ENCODE measurements at places on chromosomes 2 and 18.

- no peak for DNase-seq
These were observed 76.2 kb downstream of the WDR7 start for GRCh38 chr18:56727399-56727798.

DNA sequence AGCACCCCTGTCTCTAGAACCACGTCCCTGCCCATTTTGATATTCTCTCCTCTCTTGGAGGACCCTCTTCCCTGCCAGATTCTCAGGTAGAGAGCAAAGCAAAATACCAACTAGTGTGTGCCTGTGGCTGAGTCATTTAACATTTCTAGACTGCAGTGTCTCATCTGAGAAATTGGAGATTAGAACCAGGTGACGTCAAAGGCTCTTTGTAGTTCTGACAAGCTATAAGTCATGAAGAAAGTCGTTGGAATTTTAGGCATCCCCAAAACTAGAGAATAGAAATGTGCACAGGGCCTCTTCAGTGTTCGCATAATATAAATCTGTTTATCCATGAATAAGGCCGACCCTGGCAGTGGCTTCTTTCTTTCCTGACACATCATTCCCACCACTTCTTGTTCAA, 74.4 kb upstream of the TANC1 start:
- no peak for DNase-seq

DNA sequence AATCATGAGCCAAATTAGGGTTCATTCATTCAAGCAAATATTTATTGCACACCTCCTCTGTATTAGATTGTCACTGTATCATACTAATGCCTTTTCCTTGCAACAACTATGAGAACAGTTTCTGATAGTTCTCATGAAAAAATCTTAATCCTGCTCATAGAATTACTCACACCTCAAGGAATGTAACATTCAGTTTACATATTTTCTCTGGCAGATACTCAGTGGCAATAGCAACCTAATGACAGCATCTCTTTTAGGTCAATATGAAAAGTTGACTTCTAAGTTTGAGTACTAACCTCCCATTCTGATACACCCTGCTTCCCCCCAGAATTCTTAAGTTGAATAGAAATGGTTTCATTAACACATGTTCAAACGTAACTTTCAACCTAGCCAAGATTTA, 132.0 kb downstream of the VWC2L start:
- DNase-seq = no peak

DNA sequence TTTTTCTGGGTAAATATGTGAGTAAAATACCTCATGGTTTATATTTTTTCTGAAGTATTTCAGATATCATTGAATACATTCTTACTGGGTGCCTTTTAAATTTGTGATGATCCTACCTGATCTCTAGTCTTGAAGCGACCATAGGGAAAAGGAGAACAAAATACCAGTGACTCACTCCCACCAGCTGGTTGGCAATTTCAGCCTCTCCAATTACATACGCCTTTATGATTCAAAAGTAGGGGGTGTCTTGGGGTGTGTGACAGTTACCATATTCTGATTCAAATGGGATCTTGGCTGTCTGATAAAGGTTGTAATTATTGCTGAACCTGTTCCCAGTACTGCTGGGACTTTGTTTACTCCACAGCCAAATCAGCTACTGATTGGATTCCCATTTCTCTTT, 175.9 kb upstream of the NXPH2 start:
- no peak for DNase-seq

DNA sequence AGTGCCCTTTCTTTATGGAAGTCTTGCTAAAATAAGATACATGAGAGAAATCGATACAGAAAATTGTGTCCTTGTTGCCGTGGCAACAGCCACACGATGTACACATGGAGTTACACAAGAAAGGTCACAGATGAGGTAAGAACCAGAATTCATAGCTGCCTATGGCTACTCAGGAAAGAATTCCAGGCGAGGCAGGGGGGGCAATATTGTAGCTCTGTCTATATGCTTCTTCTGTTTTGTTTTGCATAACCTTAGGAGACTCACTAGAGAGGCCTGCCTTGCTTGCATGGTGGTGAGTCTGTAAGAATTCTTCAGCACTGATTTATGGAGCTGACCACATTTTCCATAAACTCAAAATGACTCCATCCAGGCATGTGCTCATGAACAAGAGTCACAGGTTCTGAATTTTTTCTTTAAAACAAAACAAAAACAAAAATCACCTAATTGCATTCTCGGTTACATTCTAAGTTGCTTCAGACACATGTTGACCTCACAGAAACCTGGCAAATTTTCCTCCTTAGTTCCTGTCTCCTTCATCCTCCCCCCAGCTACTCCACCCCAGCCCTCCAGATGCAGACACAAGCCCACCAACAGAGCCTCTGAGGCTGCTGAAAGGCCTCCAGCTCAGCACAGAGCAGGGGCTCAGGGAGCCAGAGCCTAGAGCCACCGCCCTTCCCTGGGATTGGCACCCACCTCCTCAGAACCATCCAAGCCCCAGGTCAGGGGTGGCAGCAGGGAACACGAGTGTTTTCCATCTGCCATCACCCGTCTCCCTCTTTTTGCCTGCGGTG, 183.5 kb downstream of the ANTXR1 start:
- DNase-seq = no peak

DNA sequence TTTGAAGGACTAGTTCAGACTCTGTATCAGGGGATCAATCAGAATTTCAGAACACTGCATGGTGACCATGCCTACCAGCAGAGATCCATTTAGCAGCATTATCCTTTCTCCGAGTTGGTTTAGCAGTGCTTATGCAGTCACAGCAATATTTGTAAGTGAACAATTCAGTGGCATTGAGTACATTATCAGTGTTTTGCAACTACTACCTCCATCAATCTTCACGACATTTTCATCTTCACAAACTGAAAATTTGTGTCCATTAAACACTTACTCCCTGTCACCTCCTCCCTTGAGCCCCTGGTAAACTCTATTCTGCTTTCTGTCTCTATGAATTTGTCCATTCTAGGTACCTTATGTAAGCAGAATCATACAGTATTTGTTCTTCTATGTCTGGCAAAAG, 20.1 kb downstream of the SLC9A2 start:
- DNase-seq = no peak

GRCh38 chr2:86416146-86416545, 25.0 kb upstream of the KDM3A start:
- DNase-seq = no peak

DNA sequence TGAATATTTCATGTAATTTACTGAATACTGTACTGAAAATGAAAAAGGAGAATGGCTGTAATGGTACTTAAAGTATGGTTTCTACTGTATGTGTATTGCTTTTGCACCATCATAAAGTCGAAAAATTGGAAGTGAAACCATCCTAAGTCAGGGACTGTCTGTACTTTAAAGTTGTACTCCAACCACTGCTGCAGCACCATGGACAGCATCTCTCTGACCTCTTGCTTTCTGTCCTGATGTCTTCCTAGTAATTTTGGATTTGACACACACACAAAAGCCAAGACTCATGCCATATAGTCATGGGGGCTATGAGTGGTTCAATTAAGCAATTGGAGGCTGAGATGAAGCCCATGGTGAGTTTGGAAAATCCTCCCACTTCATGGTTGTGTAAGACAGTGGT, 256.3 kb upstream of the PKDCC start:
- no peak for DNase-seq

DNA sequence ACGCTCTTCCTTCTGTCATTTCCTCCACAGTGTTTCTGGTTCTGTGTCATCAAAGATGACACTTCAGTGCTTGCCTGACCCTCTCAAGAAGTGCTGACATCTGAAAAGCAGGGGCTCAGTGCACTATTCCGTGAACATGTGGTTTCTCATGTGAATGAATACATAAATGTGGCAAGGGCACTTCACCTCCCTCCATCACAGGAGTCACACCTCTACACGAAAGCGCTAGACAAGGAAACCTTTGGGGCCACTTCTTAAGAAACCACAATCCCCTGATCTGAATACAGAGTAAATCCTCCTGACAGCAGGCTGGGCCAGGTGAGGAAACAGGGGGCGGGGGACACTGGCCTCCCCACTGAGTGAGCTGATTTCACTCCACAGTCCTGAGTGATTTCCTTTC, 145.8 kb upstream of the ACAA2 start:
- no peak for DNase-seq

- DNase-seq = no peak
These were observed 325.5 kb downstream of the AGPS start for GRCh38 chr2:177717831-177718618.

GRCh38 chr2:238872628-238873380, 24.9 kb downstream of the TWIST2 start:
- DNase-seq = no peak

DNA sequence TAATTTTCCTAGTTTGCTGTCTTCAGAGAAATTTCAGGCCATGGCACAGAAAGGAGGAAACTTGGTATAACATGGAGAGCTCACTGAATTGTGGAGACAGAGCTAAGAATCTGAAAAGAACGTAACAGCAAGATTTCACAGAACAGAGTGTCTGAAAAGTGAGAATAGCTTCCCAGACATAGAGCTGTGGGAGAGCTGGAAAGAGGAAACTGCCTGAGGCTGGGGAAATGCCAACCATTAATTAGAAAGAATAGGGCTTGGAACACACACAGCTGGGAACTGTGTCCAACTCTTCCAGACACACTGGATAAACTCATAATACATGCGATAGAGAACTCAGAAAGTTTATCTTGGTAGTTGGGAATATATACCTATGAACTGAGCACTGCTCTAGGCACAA, 51.6 kb upstream of the KYNU start:
- no peak for DNase-seq

- no peak for DNase-seq
These were observed 66.8 kb downstream of the CCDC138 start for GRCh38 chr2:108853421-108853820.

DNA sequence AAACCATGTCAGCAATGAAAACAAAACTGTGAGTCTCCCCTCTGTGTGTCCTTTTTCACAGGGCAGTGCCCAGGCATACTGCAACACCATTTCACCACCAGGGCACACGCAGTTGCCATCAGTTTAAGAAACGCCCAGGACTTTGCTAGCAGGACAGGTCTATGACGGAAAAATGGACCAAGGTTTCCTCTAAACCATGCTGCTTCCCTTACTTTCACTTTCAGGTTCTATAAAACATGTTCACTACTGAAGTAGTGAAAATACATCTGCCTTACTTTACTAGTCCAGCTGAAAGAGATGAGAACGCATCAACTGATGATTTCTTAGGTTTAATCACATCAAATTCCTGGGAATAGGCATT, 110.5 kb downstream of the TCF4 start:
- no peak for DNase-seq

GRCh38 chr2:127631541-127631996, 14.4 kb upstream of the GPR17 start:
- no peak for DNase-seq

DNA sequence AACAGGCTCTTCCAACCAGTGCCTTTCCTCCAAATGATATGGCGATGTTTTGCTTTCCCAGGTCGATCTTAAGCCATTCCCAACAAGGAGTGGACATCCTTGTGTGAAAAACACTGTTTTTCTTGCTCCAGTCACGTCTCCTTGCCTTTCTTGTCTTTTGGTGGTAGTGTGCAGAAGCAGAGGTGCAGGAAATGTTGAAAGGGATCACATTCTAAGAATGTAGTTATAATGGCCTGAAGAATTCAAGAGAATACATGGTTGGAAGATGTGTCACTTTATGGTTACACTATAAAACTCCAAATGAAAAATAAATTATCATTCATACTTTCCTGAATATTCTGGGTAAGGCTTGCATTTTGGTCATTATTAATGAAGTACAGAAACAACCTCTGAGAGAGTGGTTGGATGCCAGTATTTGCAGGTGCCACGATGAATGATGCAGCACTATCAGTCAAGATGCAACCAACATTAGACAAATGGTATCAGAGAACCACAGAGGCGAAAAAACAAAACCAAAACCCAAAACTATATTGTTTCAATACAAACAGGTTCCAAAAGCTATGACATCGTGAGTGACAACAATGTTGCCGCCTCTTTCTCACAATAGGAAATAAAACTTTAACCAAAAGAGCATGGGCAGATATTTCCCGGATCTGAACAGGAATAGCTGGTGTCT, 27.5 kb upstream of the POLE4 start:
- no peak for DNase-seq

GRCh38 chr2:241799522-241800197, 9.3 kb upstream of the NEU4 start:
- DNase-seq = no peak

- DNase-seq = no peak
These were observed 1.5 kb downstream of the CIDEA start for GRCh38 chr18:12255626-12256026.

DNA sequence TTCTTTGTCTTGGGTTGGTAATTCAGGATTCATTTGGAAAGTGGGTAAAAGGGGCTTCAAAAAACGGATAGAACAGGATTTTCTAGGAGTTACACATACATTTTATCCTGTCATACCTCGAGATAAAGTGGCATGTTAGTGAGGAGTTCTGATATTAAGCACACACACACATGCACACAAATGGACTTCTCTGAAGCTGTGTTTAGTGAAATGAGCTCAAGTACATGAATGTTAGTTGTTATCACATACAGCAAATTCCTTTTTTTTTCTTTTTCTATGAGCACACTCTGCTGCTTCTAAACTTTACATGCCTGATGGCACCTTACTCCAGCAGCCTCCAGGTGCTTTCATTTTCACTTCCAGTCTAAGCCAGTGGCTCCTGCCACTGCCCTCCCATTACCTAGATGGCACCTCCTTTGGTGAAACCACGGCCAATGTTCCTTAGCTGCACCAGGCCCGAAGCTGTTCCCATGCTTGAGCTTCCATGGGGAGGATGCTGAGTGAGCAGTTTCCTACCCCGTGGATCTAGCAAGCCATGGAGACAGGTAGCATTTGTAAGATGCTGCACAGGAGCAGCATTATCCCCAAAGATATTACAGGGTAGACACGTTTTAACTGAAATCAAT, 49.7 kb downstream of the STAT1 start:
- DNase-seq = no peak

DNA sequence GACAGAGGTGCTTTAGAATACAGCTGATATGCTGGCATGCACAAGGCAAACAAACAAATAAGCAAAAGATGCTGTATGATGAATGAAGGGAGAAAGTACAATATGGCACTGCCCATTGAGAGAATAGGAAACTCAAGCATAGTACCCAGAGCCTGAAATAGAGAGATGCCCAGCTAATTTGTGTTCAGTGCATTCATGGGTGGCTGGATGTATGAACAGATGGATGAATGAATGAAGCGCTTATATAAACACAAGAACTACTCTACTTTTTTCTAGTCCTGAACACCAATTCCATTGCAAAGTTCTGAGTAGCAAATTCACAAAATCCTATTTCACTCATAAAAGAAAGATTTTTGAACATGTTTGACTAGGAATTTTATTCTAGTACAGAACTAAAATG, 756.3 kb downstream of the SATB2 start:
- no peak for DNase-seq

DNA sequence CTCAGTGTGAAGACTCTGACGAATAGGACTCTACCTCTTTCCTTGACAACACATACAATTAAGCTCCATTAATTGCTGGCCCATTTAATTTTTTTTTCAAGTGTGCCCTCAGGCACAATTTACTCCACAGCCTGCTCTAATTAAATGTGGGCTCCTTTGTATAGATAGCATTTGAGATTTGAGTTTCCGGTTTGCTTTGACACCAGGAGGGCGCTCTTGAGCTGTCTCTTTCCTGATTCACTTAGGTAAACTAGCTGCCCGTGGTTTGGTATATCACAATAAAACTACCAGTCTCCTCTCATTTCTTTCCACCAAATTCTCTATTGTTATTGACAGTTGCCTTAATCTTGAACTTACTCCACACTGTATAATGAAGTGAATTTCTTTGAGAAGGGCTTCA, 666.0 kb downstream of the DSC3 start:
- no peak for DNase-seq
